ENCODE measurements at places on chromosomes 13 and 19.
A peak's percentile ranks its signal among the peaks of the same experiment; 100 is the strongest.

GRCh38 chr13:27008733-27009132 is 162.9 kb downstream of the USP12 start:
- peaks cover 6% of the 10 kb centered on the region for H3K4me1 ChIP-seq
- no peak for DNase-seq
- H3K27me3 ChIP-seq: peaks cover 44% of the 10 kb centered on the region
- H3K27ac ChIP-seq: no peak overlapping the region
- H3K36me3 ChIP-seq: no peaks in the 10 kb centered on the region

DNA sequence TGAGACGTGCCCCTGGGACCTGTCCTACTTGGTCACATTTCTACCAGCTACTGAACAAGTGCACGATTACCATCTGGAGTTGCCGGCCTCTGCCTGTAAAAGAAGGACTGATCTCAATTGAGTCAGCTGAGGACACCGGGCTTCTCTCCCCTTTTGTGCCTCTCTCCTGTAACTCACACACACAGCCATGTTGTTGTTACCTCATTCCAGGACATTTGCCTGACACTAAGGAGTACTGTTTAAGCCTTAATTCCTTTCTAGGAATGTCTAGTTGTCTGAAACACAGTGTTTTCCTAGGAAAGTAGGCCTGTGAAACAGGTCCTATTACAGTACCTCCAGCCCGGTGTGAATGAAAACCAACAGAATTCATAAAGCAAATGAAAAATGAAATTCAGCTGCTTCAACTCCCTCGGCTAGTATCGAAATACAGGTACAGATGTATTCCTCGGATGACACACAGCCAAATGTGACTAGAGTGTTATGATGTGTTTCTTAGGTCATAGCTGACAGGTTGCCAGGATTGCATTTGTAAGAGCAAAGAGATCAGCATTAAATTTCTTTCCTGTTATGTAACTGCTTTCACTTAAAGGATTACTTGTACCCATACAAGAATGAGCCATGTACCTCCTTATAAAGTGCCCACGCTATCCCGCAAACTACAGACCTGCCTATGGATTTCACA is 152.0 kb upstream of the IRS2 start:
- H3K36me3 ChIP-seq: no peaks in the 10 kb centered on the region
- H3K4me1 ChIP-seq: no peaks in the 10 kb centered on the region
- H3K27me3 ChIP-seq: no peaks in the 10 kb centered on the region

DNA sequence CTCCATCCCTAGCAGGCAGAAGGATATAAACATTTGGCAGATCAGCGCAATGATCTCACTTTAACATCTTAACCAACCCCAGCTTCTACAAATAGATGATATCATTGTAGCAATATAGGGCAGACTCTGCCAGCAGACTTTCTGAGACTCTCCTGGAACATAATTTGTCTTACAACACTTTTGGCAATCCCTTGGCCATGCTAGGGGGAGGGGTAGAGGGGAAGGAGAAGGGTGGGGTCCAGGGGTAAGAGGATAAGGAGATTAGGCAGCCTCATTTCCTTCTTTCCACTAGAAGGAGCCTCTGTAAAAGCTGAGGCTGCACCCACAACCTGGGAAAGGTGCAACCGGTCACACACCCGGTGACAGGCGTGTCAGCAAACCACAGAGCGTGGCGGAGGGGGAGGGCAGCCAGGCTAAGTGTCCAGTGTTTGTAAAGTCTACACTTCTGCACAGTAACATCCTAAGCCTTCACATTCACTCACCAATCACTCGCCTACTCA is 8.7 kb upstream of the UBAC2 start:
- peaks cover 12% of the 10 kb centered on the region for H3K4me1 ChIP-seq
- H3K27me3 ChIP-seq: no peaks in the 10 kb centered on the region
- no peaks in the 10 kb centered on the region for H3K36me3 ChIP-seq
- no peak overlapping the region for H3K27ac ChIP-seq

- H3K27me3 ChIP-seq: no peaks in the 10 kb centered on the region
- peak within 1 kb of the TSS; percentile 87 for H3K27ac ChIP-seq
- DNase-seq: peak; percentile 52
- H3K4me1 ChIP-seq: peaks cover 50% of the 10 kb centered on the region
- peak within 1 kb of the TSS; percentile 80 for H3K4me3 ChIP-seq
Measured at GRCh38 chr19:4302243-4302640, at the start of gene TMIGD2. TSS of gene TMIGD2 (minus strand) at chr19:4302389. CDS start at chr19:4302385, 4 bp downstream.

DNA sequence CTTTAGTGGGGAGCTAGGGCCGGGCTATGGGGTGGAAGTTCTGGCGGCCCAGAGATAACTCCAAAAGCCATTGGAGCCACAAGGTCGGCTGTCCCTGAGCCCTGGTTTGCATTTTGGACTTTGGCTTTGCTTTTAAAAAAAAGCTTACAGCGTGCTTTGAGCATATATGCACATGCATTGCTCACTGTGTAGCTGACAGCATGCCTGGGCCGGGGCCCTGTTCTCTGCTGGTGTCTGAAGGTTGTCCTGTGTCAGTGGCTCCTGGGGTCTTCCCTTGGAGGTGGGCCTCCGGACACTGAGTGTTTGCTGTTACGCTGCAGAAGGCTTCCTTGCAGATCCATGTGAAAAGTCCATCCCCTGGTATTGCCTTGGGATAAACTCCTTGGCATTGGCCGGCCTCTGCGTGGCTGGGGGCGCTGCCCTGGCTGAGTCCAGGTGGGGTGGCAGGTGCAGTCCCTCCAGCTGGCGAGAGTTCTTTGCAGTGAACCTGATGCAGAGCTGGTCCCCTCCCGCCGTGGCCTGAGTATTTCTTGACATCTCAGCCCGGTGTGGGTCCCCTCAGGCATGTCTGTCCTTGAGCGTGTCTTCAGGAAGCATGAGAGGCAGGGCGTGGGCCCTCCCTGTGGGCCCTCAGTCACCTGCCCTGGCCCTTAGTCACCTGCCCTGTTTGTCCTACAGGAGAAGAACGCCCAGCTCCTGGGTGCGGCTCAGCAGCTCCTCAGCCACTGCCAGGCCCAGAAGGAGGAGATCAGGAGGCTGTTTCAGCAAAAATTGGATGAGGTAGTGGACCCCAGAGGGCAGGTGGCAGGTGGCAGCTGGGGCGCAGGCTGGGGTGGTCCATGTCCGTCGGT is 23.0 kb downstream of the PLEKHJ1 start:
- H3K4me1 ChIP-seq: peaks cover 9% of the 10 kb centered on the region
- no peak overlapping the region for H3K4me3 ChIP-seq
- DNase-seq: no peak
- H3K36me3 ChIP-seq: peaks cover 20% of the 10 kb centered on the region
